GM12892 (cell line): ENCODE measurements at places on chromosomes 5 and 9.

DNA sequence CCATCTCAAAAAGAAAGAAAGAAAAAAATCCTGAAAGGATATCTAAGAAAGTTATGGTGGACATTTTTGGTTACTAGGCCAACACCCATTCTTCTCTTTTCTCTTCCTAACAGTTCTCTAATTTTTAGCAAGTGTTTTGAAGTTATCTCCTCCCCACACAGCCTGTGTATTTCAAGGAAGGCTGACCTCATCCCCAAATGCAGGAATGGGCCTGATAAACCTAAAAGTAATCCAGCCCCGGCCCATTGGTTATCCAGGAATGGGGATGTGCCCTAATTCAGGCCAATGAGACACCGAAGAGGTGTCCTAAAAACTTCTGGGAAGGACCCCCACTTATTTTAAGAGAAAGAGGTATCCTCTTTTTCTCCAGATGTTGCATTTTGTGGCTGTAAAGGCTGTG, 46.6 kb downstream of the F2R start:
- no peak for DNase-seq

GRCh38 chr9:28735738-28736342, 1162.6 kb upstream of the C9orf72 start:
- DNase-seq = no peak

GRCh38 chr5:135158314-135158697, 124.3 kb upstream of the PITX1 start:
- no peak for DNase-seq

DNA sequence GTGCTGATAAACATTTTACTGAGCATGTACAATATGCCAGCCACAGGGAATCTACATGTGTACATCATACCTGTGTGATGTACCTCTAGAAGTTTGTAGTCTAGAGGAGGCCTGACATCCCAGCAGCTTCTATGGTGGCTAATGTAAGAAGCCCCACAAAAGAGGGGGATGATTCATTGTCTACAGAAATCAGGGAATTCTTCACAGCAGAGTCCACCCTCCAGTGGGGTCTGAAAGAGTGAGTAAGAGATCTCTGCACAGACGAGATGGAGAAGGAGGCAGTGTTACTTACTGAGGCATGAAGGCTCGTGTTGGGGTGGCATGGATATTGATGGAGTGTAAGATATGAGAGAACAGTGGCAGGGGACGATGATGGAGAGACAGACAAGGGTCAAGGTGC, 103.0 kb downstream of the NTRK2 start:
- no peak for DNase-seq

DNA sequence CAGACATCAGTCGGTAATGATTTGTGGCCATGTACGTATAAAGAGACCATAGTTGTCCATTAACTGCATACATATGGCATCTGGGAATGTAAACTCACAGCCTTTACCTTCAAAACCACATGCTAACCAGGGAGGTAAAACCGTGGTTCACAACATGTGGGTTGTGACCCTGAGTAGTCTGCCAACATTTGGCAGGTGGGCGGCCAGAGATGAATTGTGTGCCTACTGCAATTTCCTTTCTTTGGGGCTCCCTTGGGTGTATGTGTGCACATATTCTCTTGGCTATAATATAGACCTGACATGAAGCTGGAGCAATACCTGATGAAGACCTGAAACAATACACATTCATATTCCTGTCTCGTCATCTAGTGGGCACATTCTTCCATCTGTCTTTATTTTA, 396.0 kb downstream of the MLLT3 start:
- DNase-seq = no peak

- DNase-seq = no peak
Measured at GRCh38 chr9:98190757-98191105, 1.7 kb downstream of the CORO2A start.

GRCh38 chr5:72692651-72693442, 123.6 kb upstream of the TNPO1 start:
- no peak for DNase-seq
